Ammon's horn (tissue), 1 donor: ENCODE measurements at places on chromosomes 7 and 10.

DNA sequence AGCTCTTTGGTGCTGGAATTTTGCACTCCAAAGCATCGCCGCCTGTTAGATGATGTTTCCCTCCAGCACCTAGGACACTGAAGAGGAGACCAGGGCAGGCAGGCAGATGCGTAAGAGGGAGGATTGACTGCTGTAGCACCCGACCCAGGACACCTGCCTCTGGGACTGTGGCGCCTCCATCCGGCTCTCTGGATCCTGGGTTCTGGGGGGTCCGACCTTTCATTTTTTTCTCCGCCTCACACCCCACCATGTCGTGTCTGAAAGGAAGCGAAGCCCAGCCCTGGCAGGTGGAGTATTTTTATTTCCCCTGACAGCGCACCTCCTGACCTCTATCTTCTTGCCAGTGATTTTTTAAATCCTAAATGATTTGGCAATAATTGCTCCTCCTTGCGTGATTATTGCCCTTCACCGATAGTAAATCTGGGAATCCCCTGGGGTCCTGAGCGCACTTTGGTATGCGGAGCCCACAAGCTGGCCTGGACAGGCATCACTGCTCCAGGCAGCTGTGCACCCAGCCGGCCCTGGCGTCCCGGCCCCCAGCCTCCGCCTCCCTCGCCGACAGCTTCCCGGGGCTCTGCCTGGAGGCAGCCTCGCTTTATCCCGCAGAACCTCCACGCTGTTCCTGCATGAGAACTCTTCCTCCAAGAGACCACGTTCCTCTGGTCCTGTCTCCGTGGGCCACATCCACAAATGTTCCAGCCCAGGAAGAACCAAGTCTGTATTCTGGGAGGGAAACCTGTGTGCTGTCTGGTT is 48.4 kb downstream of the LHPP start:
- no peak for DNase-seq

DNA sequence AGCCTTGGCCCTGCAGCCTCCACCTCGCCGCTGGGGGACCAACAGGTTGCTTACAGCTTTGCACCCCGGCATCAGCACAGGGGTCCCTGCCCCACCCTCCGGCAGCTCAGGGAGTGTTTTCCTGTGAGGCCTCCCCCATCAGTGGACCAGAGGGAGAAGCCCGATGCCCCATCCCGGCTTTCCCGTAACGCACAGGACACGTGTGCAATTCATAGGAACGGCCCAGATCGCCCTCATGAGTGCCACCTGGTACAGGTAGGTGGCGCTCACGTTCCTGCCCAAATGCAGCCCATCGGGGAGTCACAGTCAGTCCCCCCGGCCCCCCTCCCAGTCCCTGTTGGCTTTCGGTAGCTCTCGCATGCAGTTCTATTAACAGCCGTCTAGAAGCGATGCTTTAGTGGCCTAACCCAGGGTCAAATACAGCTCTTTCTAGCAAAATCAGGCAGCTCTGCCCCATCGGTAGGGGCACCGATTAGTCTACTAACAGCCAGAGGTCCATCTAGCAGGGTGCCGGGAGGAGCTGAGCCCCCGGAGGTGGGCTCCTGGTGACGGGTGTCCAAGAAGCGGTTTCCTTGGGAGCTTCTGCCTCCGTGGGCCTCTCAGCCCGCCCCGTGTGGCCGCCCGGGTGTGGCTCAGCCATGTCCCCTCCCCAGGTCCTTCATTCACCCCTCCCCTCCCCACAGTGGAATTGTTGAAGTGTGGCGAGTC is 48.4 kb upstream of the GTF2IRD1 start:
- no peak for DNase-seq

DNA sequence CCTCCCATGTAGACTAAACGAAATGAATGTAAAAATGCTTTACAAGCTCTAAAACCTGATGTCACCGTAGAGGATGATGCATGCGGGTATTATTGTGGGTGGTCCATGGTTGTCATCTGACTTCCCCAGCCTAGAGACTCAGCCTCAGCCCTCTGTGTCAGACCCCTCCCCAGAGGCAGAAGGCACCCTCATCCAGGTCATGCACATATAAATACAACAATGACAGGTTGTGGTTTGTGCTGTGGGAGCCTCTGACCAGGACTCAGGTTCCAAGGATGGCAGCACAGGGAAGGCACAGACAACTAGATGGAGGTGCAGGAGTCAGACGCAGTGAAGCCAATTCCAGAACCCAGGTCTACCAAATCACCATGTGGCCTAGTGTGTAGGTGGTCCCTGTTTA is 3.3 kb upstream of the NODAL start:
- no peak for DNase-seq

DNA sequence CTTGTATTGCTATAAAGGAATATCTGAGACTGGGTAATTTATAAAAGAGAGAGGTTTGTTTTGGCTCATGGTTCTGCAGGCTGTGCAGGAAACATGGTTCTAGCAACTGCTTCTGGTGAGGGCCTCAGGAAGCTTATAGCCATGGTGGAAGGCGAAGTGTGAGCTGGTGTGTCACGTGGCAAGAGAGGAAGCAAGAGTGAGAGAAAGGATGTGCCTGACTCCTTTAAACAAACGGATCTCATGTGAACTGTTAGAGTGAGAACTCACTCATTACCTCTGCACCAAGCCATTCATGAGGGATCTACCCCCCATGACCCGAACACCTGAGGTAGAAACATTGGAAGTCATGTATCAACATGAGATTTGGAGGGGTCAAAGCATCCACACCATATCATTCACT is 7.7 kb upstream of the ITPRIP start:
- DNase-seq = peak; percentile 16

DNA sequence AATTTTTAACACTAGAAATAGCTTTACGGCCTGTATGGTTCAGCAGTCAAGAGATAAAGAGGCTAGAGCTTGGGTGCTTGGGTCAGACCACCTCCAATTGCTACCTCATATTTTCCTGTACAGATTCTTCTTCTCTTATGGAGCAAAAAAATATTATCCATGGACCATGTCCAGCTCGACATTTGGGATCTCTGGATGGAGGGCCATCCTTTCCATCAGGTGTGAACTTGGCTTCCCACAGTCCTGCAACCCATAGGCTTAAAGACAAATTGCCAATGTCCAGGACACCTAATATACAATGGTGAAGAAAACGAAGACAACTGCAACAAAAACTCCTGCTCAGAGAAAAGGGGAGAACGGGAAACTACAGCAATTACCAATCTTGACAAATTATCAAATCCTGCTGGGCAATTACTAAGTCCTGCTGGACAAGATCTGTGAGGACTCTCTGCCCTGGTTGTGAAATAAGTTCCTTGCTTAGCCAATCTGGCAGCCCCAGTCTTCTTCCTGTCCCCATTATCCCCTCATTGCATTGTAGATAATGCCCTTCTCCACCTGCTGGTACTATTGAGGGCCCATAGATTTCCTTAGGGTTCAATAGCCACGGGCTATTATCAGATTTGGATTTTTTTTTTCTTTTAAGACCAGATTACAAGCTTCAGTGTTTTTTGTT is 42.0 kb upstream of the BRAF start:
- no peak for DNase-seq

DNA sequence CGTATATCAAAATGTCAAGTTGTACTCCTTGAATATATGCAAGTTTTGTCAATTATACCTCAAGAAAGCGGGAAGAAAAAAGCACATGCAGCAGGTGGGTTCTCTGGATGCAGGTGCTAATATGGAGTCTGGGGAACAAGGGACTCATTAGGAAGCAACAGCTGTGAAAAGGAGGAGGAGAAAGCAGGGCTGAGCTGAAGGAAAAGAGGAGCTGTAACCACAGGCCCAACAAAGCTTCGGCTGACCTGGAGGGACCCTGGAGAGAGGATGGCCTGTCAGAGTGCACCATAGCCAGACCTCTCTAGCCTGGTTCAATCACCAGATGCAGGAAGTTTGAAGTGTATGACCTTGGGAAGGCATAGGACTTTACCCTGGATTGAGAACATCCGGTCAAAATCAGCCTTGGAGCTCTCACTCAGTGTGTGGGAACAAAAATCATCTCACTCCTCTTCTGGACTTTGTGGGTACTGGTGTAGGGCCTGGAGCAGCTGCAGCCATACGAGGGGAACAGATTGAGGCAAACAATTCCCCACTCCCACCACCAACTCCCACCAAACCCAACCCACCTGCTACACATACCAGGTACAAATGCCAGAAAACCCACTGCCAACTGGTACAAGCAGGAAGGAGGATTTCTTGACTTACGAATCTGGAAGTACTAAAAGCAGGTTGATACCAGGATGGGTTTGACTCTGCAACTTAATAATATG is 36.7 kb downstream of the NPTX2 start:
- no peak for DNase-seq

- DNase-seq = peak; percentile 97
Measured at GRCh38 chr10:14878266-14879123, at the start of gene SUV39H2. Gene SUV39H2 (plus strand): TSS chr10:14878866. CDS start chr10:14878889, 23 bp downstream.

GRCh38 chr7:4607311-4607729 is 74.8 kb upstream of the FOXK1 start:
- DNase-seq = peak; percentile 59

- no peak for DNase-seq
Measured at GRCh38 chr7:106416430-106416829, 131.6 kb upstream of the NAMPT start.

DNA sequence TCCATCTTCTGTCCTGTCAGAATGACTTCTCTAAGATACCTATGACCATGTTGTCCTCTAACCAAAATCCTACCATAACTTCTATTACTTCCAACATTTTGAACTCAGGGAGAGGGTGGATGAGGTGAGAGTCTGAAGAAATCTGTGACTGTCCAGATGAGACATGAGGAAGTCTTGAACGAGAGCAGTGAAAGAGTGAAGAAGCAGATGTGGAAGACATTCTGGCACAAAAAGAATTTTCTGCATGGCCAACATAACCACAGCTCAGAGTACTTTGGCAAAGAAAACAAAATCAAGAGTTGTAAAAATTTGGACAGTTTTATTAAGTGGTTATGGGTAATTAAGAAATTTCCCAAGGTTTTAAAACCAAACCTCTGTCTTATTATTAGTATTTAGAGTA is 141.6 kb downstream of the CPEB3 start:
- no peak for DNase-seq

DNA sequence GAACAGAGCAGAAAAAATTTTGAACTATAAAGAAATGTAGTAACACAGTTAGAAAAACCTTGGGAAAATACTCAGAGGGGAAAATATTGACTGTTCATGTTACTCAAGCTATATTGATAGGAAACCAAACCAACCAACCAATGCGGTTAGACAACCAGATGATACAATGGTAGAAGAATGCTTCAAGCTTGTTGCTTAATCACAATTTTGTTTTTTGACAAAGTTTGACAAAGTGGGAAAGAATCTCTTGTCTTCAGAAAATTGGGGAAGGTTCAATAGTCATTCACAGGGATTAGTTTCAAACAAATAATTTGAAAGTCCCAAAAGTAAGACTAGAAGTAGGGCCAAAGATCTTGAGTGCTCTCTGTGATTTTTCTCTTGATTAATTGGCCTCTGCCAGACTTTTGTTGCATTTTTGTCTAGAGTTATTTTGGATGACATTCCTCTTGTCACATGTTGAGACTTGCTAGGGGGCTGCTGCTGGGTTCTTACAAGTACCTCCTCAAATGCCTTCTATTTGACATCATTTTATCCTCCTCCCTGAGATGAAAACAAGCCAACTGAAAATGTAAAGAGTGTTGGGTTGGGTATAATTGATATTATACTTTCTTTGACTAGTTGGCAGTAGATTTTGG is 233.1 kb upstream of the PHYHIPL start:
- DNase-seq = no peak

DNA sequence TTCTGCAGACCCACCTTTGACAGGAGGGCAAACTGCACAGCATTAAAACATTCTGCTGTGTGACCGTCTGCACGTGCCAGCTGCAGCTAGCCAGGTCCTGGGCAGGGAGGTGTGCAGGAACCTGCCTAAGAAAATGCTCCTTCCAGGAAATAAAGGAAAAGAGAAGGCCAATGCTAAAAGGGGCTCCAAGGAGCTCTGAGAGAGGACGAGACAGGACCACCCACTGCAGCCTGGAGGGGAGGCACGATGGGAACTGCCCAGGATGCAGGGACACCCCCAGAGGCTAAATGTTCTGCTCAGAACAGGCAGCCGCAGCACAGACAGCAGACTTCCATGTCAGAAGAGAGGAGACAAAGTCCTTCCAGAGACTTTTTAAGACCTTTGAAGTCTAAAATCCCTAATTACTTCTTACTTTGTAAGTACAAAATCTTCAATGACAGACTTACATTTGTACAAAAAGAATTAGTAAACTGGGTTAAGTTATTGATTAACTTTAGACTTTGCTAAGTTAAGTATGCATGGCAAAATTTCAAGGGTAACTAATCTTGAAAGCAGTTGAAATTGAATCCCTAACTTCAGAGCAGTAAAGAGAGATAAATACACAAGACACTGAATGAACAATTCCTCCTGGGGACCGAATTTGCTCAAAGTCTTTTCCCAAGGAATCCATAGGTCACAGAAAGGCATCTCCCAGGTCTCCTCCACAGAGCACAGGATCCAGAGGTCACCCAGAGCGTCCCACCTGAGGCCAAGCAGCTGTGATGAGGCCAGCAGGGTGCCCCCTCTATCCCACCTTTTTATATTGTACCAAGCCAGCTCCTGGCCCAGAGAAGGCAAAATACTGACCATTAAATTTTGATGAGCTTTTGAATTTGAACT is 21.5 kb downstream of the HSPA12A start:
- no peak for DNase-seq

- DNase-seq = no peak
Measured at GRCh38 chr10:127279334-127279774, 83.0 kb upstream of the INSYN2A start.

- DNase-seq = no peak
Measured at GRCh38 chr10:42519761-42520460, 118.5 kb downstream of the ZNF33B start.

DNA sequence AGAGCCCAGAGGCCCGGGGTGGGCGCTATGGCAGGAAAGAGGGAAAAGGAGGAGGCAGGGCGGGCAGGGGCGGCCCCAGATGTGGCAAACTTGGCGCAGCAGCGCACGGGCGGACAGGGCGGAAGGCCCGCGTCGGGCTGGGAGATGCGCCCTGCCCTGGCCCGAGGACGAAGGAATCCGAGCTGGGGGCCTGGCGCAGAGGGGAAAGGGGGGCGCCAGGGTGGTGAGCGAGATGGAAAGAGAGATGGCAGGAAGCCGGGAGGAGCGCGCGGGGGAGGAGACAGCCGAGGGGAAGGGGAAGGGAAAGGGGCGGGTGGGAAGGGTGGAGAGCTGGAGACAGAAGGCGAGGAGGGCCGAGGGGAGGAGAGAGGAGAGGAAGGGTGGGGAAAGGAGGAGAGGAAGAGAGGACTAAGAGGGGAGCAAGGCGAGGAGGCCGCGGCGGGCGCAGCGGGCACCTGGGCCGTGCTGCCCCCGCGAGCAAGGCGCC is at the start of gene MARVELD1:
Gene MARVELD1, plus strand, starts transcription at position 392 of the 487 bp plus-strand sequence. CDS start 147 bp downstream, outside the sequence.
- peak; percentile 57 for DNase-seq

- DNase-seq = no peak
Measured at GRCh38 chr7:1053002-1053411, 8.7 kb downstream of the GPR146 start.

GRCh38 chr7:117045927-117046710 is 92.8 kb downstream of the ST7 start:
- DNase-seq = peak; percentile 36

- DNase-seq = no peak
Measured at GRCh38 chr10:52459097-52459496, 145.0 kb downstream of the DKK1 start.

DNA sequence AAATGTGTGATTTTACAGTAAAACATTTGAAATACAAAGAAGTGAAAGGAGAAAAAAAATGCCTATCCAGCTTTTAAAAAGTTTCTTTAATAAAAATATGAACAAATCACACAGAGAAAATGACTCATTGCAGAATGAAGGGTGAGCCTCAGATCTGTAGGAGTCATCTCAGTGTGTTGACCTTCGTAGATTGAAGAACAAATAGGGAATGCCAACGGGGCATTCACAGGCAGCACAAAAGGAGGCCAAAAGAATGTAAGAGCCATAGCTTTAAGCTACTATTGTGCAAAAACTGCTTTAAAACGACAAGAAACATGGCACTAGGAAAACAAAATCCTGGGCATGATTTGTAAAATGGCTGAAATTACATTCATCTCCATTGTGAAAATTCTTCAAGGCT is 782.7 kb upstream of the CELF2 start:
- DNase-seq = no peak
